ENCODE measurements at places on chromosomes 6 and 20.

- DNase-seq: no peak
Measured at GRCh38 chr20:33843050-33843449, 31.9 kb downstream of the CHMP4B start.

DNA sequence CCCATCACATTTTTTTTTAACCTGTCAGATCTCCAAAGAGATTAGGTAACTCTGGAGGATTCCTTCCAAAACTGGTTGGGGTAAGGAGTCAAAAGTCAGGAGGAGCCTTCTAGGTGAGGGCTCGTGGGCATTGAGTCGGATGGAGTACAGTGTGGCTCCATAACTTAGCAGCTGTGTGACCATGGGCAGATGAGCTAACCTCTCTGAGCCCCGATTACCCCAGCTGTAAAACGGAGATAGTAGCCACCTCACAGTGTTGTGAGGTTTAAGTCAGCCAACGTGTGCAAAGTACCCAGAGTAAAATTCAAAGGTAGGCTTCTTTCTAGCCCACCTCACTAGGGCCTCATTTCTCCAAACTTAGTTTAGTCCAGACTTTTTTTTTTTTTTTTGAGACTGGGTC is 151.5 kb downstream of the CD24 start:
- DNase-seq: no peak

DNA sequence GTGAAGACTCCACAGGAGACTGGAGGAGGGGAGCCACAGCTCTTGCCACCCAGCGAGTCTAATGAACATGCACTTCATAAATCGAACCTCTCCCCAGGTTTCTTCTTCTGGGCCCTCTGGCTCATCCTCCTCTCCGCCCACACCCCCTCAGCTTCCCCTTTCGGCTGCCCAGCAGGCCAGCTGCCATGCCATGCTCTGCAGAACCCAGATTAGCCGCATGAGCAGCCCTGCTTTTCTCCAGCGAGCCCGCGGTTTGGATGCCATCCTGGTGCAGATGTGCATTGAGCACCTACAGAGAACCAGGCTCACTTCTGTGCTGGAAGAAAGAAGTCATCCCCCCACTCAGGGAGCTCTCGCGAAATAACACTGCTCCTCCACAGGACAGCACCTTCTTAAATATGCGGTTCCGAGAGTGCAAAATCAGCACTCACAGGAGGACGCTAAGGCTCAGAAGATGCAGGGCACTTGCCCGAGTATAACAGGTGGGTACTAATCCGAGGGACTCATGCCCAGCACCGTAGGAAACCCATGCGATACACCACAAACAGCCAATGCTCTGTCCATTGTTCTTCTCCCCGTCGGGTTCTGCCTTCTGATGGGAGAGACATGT is 143.0 kb upstream of the THBS2 start:
- no peak for DNase-seq

- no peak for DNase-seq
Measured at GRCh38 chr6:104548297-104548696, 311.4 kb downstream of the HACE1 start.

DNA sequence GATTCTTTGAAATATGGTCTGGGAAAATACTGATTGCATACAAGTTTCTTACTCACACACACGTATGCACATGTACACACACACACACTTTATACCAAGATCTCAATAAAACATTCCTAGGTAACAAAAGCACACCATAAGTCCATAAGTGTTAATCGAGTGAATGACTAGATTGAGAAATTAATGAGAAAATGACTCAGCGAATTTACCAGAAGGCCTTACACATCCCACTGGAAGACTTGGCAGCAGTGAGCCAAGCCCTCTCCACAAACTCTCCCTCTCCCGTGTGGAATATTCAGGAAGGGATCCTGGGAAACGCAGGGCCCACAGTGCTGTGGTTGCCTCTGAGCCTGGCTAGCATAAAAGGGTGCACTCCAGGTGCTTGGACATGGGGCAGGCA is 227.2 kb downstream of the LY86 start:
- DNase-seq: no peak

DNA sequence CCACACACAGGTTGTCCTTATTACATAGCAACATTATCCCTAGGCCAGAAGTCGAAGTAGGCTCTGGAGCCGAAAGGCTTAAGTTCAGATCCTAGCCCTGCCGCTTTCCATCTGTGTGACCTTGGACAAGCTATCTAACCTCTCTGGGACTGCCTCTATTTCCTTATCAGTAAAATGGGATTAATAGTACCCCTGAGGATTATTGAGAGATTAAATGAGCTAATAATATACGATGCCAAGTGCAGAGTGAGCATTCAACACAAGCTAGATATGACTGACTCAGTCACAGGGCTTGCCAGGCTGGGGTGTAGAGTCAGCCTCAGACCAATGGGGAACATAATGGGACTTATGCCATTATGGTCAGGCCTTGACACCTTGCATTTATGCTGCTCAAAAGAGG is 8.9 kb upstream of the SPATA2 start:
- no peak for DNase-seq

GRCh38 chr20:48354320-48354876 is 473.4 kb downstream of the PREX1 start:
- DNase-seq: no peak

- DNase-seq: no peak
Measured at GRCh38 chr6:80333342-80333741, 226.9 kb downstream of the BCKDHB start.

DNA sequence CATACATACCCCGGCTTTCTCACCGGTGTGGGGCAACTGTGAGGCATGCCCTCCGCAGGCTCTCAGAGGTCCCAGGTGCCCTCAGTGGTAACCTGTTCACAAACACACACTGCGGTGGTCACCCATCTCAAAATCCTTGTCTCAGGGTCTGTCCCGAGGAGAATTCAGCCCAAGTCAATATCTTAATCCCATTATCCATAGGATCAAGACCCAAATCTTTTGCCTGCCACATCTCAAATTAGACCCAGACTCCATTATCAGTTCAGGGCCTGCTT is 140.8 kb downstream of the CDC5L start:
- DNase-seq: no peak

- DNase-seq: no peak
Measured at GRCh38 chr20:24648481-24648880, 179.1 kb downstream of the SYNDIG1 start.

DNA sequence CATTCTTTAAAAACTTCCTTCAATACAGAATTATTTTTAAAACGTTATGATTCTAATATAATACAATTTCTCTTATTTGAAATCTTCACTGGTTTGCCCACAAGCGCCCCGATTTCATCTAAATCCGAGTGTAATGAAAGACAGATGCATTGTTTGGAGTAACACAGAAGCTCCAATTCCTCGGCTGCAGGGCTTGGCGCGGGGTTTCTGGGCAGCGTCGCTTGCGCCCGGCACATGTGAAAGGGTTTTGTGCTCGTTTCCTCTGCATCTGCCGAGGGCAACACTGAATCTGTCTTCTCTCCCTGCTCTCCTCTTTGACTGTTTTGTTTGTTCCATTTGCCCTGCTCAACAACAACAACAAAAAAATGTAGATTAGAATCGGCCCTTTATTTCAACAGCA is 248.6 kb upstream of the QKI start:
- DNase-seq: no peak

DNA sequence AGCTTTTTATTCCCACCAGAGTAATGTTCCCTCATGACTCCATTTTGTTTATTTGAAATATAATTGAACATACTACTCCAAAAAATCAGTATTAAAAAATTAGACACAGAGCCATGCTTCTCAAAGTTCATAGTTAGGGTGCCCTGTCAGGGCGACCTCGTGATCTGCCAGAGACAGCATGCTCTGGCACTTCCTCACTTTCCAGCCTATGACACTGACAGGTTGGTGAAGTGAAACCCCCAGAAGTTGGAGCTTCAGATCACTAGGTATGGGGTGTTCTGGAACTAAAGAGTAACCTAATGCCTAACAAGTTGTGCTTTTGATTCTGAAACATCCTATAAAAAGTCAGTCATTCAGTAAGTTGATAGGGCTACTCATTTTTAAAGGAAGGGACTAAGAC is 93.0 kb downstream of the TBC1D7 start:
- no peak for DNase-seq

GRCh38 chr6:25883991-25884390 is 9.9 kb upstream of the SLC17A3 start:
- DNase-seq: no peak

GRCh38 chr6:42177514-42178364 is 4.6 kb downstream of the GUCA1A start:
- DNase-seq: peak; percentile 32

GRCh38 chr6:168011291-168011690 is 13.8 kb downstream of the KIF25 start:
- DNase-seq: no peak

GRCh38 chr6:90393232-90393884 is 96.7 kb upstream of the BACH2 start:
- DNase-seq: peak; percentile 71
